Osteoblast (primary cell): ENCODE measurements at places on chromosomes 3 and 15. TPM values are rescaled to one million over a fixed set of nuclear protein-coding genes. Genes with fewer than 3 reads are reported as not detected.
A peak's percentile ranks its signal among the peaks of the same experiment; 100 is the strongest.

GRAMD2A gene
- total RNA-seq: not detected in 2 replicates

- DNase-seq: no peak
These were observed 16.1 kb upstream of the CNTN3 start for GRCh38 chr3:74630602-74631001.

NR2F2 gene
- total RNA-seq: 13.0 and 14.5 TPM in 2 replicates

MESD gene
- total RNA-seq: 16.6 and 18.6 TPM in 2 replicates

DNA sequence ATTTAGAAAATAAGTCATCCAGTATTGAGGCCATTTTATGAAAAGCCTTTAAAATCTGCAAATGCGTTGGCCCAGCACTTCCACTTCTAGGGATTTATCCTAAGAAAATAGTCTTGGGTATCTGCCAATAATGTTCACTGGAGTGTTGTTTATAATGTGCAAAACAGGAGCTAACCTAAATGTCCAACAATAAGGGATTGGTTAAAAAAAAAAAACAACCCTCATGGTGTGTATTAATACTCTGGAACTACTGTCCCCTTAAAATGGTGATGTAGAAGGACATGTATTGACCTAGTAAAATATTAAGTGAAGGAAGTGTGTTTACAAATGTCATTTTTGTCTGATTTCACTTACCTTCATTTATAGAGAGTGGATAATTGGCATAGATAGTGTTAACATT is 58.0 kb downstream of the IGF1R start:
- no peak for DNase-seq

PRSS50 gene
- not detected in 2 replicates for total RNA-seq

MINDY2 gene
- total RNA-seq: 19.9 and 20.3 TPM in 2 replicates

GRCh38 chr3:10228248-10228950 is 19.9 kb upstream of the TATDN2 start:
- DNase-seq: no peak

DNA sequence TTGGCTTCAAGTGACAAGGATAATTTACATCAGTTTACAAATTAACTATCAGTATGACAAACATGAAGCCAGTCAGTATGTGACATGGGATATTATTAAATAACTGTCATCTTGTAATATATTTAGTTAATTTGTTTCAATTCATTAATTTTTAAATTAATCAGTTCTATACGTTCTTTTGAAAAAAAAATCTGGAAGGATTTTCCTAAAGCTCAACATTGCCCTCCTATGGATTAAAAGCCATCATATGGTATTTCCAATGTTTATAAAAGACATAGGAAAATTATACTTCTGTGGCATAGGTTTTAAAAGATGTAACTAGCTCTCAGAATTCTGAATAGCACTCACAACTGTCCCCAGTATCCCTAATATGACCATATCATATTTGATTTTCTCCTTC is 134.4 kb downstream of the PLOD2 start:
- DNase-seq: no peak

DNA sequence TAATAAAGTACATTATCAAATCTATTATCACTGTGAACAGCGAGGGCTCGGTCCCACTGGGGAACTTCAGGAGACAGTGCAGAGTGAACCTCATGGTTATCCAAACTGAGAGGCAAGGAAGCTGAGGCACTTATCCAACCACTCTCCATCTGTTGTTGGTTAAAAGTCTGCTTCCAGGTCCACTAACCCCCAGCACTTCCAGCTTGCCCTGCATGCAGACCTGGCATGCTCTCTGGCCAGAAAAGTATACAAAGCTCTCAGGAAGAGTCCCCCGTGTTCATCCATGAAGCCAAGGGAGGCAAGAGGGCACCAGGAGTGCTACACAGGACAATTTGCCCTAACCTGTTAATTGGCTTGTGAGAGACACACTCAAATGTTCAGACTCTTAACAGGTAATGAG is 36.0 kb downstream of the FBN1 start:
- no peak for DNase-seq

DNA sequence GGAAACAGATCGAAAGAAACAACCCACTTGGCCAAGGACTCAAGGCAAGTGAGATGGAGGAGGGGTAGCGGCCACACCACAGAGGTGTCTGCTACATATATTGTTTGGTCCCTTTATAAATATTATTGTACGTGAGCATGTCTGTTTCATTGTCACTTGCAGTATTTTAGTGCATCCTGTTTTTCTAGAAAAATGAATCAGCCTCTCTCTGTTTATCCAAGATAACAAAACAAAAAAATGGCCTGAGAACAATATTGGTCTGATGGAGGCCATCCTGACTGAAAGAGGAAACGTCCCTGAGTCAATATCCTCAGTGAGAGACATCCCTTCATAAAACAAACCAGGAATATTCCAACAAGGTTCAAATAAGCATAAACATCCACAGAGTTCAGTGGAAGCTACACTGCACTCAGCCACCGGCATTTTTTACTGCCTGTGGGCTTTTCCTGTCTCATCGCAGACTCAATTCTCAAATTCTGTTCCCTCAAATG is 42.0 kb downstream of the WWTR1 start:
- no peak for DNase-seq

PLA2G4D gene
- not detected in 2 replicates for total RNA-seq

IL12A gene
- 3.2 and 4.7 TPM in 2 replicates for total RNA-seq

BFSP2 gene
- total RNA-seq: not detected in 2 replicates

MKRN2 gene
- total RNA-seq: 36.8 and 40.9 TPM in 2 replicates

- DNase-seq: no peak
These were observed 15.9 kb upstream of the ABHD2 start for GRCh38 chr15:89072277-89072869.

RTP1 gene
- not detected in 2 replicates for total RNA-seq

GRCh38 chr15:48766196-48766595 is 44.7 kb downstream of the CEP152 start:
- peak; percentile 53 for DNase-seq

NME9 gene
- not detected in 2 replicates for total RNA-seq

GRCh38 chr3:52593103-52593502 is 56.7 kb downstream of the UQCC5 start:
- no peak for DNase-seq

DNA sequence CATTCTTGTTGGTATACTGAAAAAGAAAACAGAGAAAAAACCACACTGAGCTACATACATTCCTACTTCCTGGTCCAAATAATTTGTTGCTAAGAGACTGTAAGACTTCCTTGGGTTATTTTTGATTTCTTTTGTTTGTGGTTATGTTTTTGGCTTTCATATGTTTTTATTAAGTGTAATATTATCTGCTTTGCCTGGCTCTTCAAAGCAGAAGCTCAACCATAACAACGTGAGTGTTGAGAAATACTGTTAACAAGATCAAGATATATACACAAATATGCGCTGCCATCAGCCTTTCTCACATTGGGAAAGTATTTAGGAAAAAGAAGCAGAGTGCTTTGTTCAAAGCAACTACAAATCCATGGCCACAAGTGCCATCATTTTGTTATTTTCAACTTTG is 556.2 kb upstream of the CBLB start:
- peak; percentile 32 for DNase-seq
